ENCODE measurements at places on chromosomes 7 and 10.

- DNase-seq, result no peak
These were observed 30.5 kb downstream of the EBF3 start for GRCh38 chr10:129933456-129934092.

- DNase-seq, result peak; percentile 75
These were observed 754 bp downstream of the SLC25A13 start for GRCh38 chr7:96321031-96321657.

- DNase-seq, result no peak
These were observed 160.5 kb downstream of the ADAM12 start for GRCh38 chr10:126227762-126228134.

DNA sequence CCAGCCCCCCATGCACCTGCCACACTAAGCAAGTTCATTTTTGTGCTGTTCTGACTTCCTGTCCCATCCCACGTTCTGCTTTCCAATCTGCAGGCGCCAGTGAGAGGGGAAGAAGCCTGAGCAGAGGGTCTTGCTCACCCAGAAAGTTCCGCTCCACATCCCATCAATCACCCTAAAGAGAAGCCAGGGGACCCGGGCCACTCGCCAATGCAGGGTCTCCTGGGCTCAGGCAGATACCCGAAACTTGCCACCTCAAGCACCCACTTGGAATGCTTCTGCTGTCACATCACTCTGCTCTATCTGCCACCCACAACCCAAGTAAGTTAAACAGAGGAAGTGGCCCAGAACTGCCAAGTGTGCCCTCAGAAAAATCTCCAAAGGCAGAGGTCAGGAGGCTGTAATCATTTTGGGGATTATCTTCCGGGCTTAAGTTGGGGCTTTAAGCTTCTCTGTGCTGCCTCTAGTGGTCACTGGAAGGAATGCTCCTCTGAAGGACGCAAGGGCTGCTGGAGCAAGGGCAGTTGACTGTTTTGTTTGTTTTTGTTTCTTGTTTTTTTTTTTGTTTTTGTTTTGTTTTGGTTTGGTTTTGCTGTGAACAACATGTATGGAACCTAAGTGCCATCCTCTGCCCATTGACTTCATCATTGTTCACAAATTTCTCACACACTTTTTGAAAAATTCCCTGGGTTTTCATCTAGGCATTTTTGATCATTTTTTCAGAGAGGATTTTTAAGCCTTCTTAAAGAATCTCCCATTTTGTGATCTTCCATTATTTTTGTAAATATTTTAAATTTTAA, 25.5 kb downstream of the PRR15 start:
- peak; percentile 64 for DNase-seq

- DNase-seq, result no peak
These were observed 595 bp downstream of the TBL2 start for GRCh38 chr7:73577627-73578341.
